ENCODE measurements at places on chromosomes 5 and 9. TPM values are rescaled to one million over a fixed set of nuclear protein-coding genes. Genes with fewer than 3 reads are reported as not detected.

Gene PCDHGB3
- total RNA-seq = 7.9 TPM

Gene PCDHB12
- 10.1 TPM for total RNA-seq

Gene GLDC
- 1.5 TPM for total RNA-seq

Gene DMGDH
- total RNA-seq = 2.6 TPM
